Fibroblast of skin of left biceps (primary cell): ENCODE measurements at places on chromosomes 6 and 20.

GRCh38 chr6:162058281-162058875 is 669.2 kb downstream of the PRKN start:
- no peak for DNase-seq

DNA sequence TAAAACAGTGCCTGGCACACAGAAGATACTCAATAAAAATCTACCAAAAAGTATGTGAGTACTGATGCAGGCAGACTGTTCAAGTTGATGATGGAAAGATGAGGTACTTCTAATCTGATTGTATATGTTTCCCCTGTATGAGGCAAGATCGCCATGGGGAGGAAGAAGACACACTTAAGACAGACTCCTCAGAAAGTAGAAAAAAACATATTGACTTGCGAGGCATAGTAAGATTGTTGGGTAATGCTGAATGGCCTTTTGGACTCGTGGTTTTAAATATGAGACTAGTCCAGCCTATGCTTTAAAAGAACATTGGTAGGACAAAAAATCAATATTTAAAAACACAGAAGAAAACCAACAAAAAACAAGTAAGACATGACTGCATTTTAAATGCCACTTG is 72.6 kb downstream of the SHPRH start:
- DNase-seq = no peak

DNA sequence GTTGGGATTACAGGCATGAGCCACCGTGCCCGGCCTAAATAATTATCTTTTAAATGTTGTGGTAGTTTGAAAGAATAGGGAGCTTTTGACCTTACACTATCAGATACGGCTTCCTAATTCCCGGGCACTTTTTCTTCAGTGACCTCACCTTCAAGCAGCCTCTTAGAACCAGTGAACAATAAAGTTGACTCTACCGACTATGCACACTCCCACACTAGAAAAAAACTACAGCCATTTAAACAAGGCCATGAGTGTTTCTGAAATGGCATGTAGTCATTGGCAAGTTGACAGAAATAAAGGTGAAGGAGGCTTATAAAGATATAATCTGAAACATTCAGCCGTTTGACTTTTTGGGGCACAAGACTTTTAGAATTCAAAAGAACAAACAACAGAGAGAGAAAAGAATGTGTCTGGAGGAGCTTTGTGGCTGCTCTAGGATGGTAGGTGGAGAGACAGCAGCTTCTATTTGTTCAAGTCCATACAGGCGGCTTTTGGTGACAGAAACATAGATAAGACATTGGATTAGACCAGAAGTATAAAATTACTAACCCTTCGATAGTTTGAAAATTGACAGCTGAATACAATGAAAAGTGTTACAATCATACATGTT is 75.2 kb downstream of the GJA1 start:
- no peak for DNase-seq

GRCh38 chr6:108163644-108164542 is 1.9 kb upstream of the NR2E1 start:
- DNase-seq = no peak

- DNase-seq = no peak
Observed at GRCh38 chr6:157194643-157195042, 128.7 kb downstream of the TMEM242 start.
